ENCODE measurements at places on chromosomes 7 and 10. TPM values are rescaled to one million over a fixed set of nuclear protein-coding genes. Genes with fewer than 3 reads are reported as not detected.

The LBX1 gene
- not detected for polyA plus RNA-seq

The DENND2A gene
- 1.6 TPM for polyA plus RNA-seq

The POLR3A gene
- polyA plus RNA-seq = 12.8 TPM

The MRM2 gene
- polyA plus RNA-seq = 42.2 TPM

The VSTM4 gene
- polyA plus RNA-seq = 12.4 TPM

The RSPH10B gene
- not detected for polyA plus RNA-seq

The AKR1D1 gene
- polyA plus RNA-seq = not detected

The FOXI2 gene
- not detected for polyA plus RNA-seq

The RPEL1 gene
- polyA plus RNA-seq = not detected

The PDE6C gene
- 0.08 TPM for polyA plus RNA-seq

The GPR146 gene
- 4.3 TPM for polyA plus RNA-seq

The PRLHR gene
- polyA plus RNA-seq = not detected

The MYH16 gene
- polyA plus RNA-seq = not detected

The UFSP1 gene
- 5.1 TPM for polyA plus RNA-seq

The THNSL1 gene
- polyA plus RNA-seq = 5.2 TPM

The TAS2R41 gene
- polyA plus RNA-seq = not detected

The ABCA13 gene
- not detected for polyA plus RNA-seq

The MSMB gene
- polyA plus RNA-seq = not detected

The LRMDA gene
- polyA plus RNA-seq = 2.6 TPM

The OR2F2 gene
- not detected for polyA plus RNA-seq

The HOXA10 gene
- 27.1 TPM for polyA plus RNA-seq

The NPC1L1 gene
- polyA plus RNA-seq = not detected

The TAC1 gene
- not detected for polyA plus RNA-seq

The UTF1 gene
- polyA plus RNA-seq = not detected

The GALNT17 gene
- polyA plus RNA-seq = not detected

The ANKRD2 gene
- polyA plus RNA-seq = not detected

The FKBP6 gene
- not detected for polyA plus RNA-seq

The HOXA3 gene
- 1.2 TPM for polyA plus RNA-seq

The RAB19 gene
- not detected for polyA plus RNA-seq

The HOXA4 gene
- polyA plus RNA-seq = 3.1 TPM

The CRTAC1 gene
- not detected for polyA plus RNA-seq

Measured in GM23248 (cell line).